Right lung (tissue), 10 donors: ENCODE measurements at places on chromosomes 5 and 9. TPM values are rescaled to one million over a fixed set of nuclear protein-coding genes. Genes with fewer than 3 reads are reported as not detected.

- DNase-seq, result no peak
These were observed 10.0 kb upstream of the CAMK4 start for GRCh38 chr5:111214052-111214742.

DNA sequence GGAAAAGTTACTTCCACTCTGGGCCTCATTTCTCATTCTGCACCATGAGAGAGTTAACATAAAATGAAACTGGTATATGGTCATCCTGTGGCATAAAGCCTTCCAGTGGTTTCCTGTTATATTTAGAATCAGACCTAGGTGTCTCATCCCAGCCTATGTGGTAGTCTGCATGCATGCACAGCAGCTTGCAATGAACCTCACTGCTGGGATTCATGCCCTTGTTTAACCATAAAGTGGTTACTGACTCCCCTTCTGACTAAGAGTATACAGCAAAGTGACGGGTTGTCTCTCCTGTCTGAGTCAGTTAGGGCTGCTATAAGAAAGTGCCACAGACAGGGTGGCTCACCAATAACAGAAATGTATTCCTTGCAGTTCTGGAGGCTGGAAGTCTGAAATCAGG, 14.7 kb upstream of the TDRD7 start:
- no peak for DNase-seq

- DNase-seq, result no peak
These were observed 32.9 kb downstream of the ROPN1L start for GRCh38 chr5:10474521-10475075.

DNA sequence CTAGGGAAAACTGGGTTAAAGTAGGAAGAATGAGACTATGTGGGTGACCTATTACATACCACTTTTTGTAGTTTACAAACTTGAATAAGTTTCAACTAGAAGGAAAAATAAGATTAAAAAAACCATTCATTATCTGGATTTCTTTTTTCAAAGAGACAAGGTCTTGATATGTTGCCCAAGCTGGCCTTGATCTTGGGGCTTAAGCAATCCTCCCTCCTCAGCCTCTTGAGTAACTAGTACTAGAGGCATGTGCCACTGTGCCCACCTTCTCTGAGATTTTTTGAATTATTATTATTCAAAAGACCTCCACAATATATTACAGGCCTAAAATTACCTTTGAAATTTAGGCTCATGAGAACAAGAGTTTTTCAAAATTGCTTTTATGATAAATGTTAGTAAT, 63.2 kb downstream of the NR2F1-AS1 start:
- DNase-seq, result no peak

DNA sequence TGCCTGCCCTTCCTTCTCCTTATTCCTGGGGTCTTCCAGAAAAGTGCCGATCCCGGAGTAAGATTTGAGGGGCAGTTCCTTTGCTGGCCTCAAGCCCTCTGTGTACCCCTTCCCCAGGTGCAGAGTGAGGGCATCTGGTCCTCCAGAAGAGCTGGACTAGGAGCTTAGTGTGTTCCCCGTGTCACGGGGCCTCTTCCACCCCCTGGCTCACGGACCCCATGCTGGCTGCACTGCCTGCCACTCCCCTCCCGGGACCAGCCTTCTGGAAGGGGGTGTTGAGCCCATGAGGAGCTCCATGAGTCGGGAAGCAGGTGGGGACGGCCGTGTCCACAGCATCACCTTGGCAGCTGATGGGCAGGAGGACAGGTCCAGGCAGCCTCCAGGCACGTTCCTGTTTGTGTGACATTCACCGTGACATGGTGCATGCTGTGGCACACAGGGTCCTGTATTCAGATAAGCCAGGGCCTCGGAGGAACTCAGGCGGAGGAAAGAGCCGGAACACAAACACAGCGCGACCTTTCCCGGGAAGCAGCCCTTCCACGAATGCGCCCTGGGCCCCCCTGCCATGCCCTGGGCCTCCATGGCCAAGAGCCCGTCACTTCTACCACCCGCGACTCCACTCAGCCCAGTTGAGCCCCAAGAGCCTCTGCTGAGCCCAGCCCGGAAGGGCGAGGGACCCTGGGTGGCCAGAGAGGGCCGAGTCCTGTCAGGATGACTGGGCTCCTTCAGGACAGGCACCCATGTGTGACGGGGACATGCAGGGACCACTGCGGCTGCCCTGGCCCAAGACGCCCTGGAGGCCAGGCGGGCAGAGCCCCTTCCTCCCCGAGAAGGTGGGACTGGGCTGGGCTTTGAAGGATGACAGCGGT, 5.9 kb upstream of the LCN1 start:
- no peak for DNase-seq

DNA sequence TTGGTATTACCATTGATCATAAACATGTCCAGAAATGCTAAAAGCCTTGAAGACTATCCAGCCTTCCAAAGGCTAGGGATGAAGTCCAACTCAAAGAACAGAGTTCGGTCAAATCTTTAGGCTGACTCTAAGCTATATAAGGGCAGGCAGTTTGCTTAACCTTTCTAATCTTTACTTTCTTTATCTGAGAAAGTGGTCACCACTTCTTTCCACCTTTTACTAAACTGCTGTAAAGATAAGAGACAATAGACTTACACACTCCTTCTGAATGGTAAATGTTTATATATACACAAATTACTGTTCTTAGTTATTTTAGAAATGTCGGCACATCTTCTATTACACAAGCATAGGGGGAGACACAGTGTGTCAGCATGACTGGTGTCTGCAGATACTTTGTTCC, 100.4 kb downstream of the NREP start:
- DNase-seq, result no peak

DNA sequence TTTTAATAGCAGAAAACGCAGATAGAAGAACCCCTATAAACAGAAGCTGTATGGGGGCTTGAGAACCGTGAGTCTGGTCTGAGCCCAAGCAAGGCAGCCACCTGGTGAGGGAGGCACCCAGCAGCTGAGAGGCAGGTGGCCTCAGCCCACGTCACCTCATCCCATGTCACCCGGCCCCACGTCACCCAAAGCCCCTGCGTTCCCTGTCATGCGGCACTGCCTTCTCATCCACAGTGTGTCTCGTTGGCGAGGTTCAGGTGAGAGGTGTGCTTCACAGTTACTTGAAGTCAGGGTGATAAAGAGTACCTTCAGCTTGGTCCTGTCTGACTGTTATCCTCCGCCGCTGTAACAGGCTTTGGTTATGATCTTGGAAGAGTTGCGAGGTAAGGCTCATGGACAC, 80.6 kb upstream of the IRX4 start:
- DNase-seq, result no peak

GRCh38 chr5:43270645-43271044, 42.6 kb downstream of the HMGCS1 start:
- DNase-seq, result no peak

- DNase-seq, result no peak
These were observed 15.8 kb upstream of the ABO start for GRCh38 chr9:133290751-133291302.

- no peak for DNase-seq
These were observed 38.0 kb downstream of the NIPAL4 start for GRCh38 chr5:157497875-157498611.

DNA sequence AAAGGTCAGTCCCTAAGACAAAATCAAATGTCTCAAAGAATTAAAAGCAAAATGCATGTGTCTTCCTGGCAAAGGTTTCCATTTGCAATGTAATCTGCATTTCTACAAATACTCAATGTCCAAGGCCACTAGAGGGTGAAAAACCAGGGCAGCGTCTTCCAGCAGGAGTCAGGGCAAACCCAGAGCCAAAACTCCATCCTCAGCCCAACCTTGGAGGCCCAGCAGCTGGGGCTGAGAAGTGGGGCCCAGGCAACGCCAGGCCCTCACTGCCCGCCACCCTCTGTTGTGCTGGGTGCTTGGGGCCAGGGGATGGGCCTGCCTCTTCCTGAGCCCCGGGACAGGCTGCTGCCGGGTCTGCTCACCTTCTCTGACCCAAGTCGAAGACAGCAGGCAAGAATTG, 200.1 kb downstream of the PAX5 start:
- DNase-seq, result no peak

DNA sequence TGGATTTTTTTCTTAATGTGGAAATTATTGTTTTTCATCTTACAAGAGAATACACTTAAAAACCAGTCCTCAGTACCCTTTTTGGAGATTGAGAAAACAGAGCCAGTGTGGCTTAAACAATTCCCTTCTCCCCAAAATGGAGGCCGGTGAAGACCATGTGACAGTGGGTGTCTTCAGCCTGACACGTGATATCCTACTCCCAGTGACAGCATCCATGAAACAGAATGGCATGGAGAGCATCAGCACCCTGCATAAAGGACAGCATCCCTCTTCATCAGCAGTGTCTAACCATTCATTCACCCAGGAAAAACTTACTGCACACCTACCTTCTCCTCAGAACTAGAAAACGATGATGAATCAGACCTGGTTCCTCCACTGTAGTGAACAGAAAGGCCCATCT, 103.4 kb upstream of the RAI14 start:
- DNase-seq, result no peak

GRCh38 chr5:119036101-119036762, 34.7 kb upstream of the DMXL1 start:
- no peak for DNase-seq

NR6A1 gene
- polyA plus RNA-seq, result 1.3 TPM

TPPP gene
- polyA plus RNA-seq, result 8.2 TPM

SLC22A4 gene
- polyA plus RNA-seq, result 3.0 TPM

FOXD4L5 gene
- polyA plus RNA-seq, result 0.54 TPM

SPINK6 gene
- polyA plus RNA-seq, result not detected

FBN2 gene
- 48.4 TPM for polyA plus RNA-seq

FAM151B gene
- 3.0 TPM for polyA plus RNA-seq

LURAP1L gene
- polyA plus RNA-seq, result 60.8 TPM

LCNL1 gene
- 0.89 TPM for polyA plus RNA-seq
